ENCODE measurements at places on chromosomes 3 and 15.

- no peak for DNase-seq
Measured at GRCh38 chr3:48984663-48985062, 5.4 kb upstream of the P4HTM start.

GRCh38 chr3:62139957-62140356, 233.4 kb downstream of the FEZF2 start:
- DNase-seq, result no peak

DNA sequence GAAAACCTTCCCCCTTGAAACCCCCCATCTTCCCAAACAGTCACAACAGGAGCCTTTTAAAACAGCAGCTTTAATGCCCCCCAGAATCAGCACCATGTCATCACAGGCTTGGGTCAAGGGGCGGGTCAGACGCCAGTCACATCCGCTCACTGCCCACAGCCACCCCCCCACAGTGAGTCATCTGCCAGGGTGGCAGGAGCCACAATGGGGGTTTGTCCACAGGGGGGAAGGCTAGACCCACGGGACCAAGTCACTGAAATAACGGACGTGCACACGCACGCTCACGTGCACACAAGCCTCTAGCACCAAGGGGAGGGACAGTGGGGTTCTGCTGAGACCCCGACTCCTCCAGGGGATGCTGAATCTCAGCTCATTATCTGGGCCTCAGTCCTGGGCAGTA, 441 bp upstream of the UCN2 start:
- DNase-seq, result peak; percentile 82

- no peak for DNase-seq
Measured at GRCh38 chr15:29740692-29741311, 81.5 kb downstream of the TJP1 start.

GRCh38 chr3:29268651-29269050, 12.2 kb upstream of the RBMS3 start:
- no peak for DNase-seq

Measured in T1000 (cell line).